ENCODE measurements at places on chromosomes 5 and 9.

DNA sequence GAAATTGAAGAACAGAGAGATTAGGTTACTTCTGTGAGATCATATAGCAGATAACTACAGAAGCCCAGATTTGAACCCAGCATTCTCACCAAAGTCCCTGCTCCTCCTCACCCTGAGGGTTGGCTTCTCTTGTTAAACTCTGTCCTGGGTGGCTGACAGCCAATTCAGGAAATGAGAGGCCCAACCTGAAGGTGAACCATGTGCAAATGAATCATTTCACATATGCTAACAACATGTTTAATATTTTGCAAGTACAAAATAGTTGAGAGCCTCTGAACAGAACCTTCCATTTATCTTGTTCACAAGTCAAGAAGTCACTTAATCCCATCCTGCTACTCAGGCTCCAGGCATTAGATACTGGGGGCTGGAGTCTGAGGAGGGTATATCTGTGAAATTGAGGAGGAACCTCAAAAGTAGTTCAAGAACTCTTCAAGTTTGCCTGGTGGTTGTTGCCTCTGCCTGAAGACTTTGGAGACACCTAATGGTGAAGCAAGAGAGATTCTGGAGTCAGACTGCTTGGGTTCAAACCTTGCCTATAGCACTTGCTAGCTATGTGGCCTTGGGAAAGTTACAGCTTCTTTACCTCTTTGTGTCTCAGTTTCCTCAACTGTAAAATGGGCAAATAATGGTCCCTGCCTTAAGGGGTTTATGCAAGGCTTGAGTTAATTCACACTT, 564.0 kb downstream of the PSAT1 start:
- DNase-seq: peak; percentile 94

DNA sequence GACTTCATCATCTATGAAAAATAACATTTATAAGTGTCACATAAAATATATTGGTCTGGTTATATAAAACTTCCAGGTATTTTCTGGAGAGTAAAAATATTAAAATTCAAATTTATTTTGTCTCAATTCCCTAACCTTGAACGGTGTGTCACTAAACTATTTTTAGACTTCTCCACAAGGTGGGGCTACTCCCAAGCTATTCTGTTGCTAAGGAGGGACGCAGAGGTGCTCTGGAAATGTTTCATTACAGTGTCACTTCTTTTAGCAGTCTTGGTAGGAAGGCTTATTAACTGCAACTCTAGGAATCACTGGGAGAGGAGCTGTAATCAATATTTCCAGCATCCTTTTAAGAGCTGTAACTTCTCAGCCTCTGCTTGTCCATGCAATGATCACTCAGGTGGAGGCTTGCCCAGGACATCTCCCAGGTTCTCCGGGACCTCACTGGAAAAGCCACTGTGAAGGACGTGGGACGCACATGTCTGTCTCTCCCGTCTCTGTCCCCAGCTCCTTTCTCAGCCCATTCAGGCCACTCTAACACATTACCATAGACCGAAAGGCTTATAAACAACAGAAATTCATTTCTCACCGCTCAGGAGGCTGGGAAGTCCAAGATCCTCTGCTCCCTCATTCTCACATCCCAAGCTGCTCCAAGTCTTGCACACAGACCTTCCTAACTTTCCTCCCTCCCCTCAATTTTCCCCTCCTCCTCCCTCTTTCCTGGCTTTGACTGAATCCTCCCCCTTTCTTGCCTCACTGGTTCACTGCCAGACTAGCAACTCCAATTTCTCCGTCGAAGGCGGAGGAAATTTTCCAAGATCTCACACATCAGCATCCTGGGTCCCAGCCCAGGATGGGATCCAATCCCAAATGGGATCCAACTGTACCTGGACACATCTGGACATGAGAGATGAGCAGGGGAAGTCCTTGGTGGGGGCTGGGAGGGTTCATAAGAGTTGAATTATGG, 32.7 kb upstream of the DNAH5 start:
- peak; percentile 56 for DNase-seq

DNA sequence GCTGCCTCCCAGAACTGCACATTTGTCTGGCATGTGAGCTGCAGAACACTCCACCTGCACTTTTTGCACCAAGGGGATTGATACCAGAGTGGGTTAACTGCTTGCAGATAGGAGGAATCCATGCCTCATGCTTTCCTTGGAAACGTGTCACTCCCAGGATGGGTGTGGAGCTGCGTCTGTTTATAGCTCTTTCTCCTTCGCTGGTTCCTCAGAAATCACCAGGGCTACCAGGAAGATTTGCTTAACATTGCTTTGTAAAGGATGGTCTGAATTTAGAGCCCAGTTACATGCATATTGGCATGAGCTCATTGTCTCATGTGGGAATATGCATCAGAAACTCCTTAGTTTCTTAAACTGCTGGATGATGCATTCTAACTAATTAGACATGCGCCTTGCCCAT, 234.6 kb downstream of the GADD45G start:
- DNase-seq: no peak

DNA sequence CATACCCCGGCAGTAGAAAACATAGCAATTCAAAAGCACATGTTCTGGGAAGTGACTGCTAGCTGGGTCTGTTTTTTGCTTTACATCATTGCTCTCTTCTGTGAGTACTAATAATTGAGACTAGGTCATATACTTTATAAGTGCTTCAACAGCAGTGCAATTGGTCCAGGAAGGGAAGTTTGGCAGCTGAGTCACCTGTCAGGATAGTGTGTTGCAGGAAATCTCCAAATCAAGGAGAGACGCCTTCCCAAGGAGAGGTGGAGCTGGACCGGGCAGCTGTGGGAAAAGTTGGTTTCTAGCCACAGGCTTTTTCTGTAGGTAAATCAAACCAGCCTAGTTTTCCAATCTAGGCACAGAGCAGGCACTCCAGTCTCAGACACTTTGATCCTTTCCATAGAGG, 330.1 kb downstream of the ENC1 start:
- peak; percentile 50 for DNase-seq

- peak; percentile 59 for DNase-seq
Observed at GRCh38 chr5:139711067-139711905, 63.1 kb downstream of the CXXC5 start.

DNA sequence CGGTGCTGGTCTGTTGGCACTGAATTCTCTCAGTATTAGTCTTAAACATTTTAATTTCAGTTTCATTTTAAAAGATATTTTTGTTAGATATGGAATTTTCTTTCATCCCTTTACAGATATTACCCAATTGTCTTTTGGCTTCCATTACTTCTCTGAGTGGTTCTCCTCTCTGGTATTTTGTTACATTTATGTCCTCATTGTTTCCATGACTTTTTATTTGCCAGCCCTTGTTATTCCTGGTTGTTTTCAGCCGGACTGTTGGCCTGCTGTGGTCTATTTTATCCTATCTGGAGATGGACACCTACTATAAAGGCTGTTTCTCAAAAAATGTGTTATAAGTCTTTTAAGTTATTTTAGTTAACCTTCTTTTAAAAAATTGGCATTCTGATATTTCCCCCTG, 117.2 kb downstream of the ARHGEF28 start:
- no peak for DNase-seq

- DNase-seq: peak; percentile 75
Observed at GRCh38 chr9:20512106-20512505, 110.2 kb downstream of the MLLT3 start.

Data from fibroblast of skin of abdomen (primary cell).